Activated CD4-positive, alpha-beta T cell treated with anti-CD3 and anti-CD28 coated beads, Interleukin-2, amount 10 ng/mL, durations not matched to agents 7 days and 5 days (primary cell): ENCODE measurements at places on chromosomes 11 and 22. TPM values are rescaled to one million over a fixed set of nuclear protein-coding genes. Genes with fewer than 3 reads are reported as not detected.

GRCh38 chr11:19777377-19778102 lies 64.9 kb downstream of the NAV2 start:
- no peak for DNase-seq

GRCh38 chr11:111720801-111721494 lies 45.2 kb downstream of the PPP2R1B start:
- no peak for DNase-seq

DNA sequence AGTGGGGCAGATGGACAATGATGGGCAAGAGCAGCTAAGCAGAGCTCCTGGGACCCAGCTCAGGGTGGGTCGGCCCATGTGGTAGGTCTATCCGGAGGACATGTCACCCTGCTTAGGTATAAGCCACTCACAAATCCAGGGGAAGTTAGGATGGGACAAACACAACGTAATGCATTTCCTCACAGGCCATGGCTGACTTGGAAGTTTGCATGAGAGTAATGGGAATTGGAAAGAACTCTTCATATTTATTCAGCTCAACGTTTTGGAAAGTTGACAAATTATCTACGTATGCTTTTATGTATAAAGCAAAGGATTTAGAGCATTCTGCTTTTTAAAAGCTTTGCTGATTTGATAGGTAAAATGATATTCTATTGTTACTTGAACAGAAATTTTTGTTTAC lies 74.9 kb downstream of the SMCO4 start:
- no peak for DNase-seq

GRCh38 chr11:60771879-60772525 lies 13.1 kb upstream of the MS4A10 start:
- DNase-seq: no peak

The PNPLA2 gene
- 68.9 TPM for total RNA-seq

The KDM4E gene
- total RNA-seq: not detected

The CTTN gene
- 0.54 TPM for total RNA-seq
